ENCODE measurements at places on chromosomes 12 and 14.

GRCh38 chr14:78227248-78228077, 57.3 kb downstream of the NRXN3 start:
- DNase-seq: no peak

GRCh38 chr14:81805785-81806184, 272.1 kb upstream of the SEL1L start:
- no peak for DNase-seq

- DNase-seq: no peak
Observed at GRCh38 chr14:80350707-80351106, 139.4 kb upstream of the DIO2 start.

GRCh38 chr14:56159066-56159465, 40.9 kb downstream of the PELI2 start:
- no peak for DNase-seq

- DNase-seq: peak; percentile 71
Observed at GRCh38 chr14:34098045-34098984, 147.4 kb upstream of the EGLN3 start.

DNA sequence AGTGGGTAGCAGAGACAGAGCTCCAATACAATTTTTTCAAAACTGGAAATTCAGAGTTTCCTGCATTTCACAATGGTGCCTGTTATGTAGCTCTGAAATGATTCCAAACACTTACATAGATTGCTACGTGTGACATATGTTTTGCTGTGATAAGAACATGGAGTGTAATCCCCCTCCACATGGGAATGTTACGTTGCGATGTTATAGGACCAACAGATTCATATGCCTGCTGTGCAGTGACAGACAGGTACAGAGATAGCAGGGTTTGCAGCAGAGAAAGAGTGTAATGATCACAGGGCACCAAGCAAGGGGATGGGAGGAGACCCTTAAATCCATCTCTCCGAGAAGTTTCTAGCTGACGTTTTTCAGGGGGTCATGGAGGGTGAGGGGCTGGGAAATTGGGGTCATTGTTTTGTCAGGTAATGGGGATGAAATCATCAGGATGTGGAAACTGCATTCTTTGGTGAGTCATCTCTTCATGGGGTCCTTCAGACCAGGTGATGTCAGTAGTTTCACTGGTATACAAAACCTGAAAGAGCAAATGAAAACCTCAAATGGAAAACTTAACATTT, 76.6 kb upstream of the OSBPL8 start:
- DNase-seq: no peak

- peak; percentile 17 for DNase-seq
Observed at GRCh38 chr14:36510874-36511273, 9.2 kb downstream of the NKX2-1 start.

DNA sequence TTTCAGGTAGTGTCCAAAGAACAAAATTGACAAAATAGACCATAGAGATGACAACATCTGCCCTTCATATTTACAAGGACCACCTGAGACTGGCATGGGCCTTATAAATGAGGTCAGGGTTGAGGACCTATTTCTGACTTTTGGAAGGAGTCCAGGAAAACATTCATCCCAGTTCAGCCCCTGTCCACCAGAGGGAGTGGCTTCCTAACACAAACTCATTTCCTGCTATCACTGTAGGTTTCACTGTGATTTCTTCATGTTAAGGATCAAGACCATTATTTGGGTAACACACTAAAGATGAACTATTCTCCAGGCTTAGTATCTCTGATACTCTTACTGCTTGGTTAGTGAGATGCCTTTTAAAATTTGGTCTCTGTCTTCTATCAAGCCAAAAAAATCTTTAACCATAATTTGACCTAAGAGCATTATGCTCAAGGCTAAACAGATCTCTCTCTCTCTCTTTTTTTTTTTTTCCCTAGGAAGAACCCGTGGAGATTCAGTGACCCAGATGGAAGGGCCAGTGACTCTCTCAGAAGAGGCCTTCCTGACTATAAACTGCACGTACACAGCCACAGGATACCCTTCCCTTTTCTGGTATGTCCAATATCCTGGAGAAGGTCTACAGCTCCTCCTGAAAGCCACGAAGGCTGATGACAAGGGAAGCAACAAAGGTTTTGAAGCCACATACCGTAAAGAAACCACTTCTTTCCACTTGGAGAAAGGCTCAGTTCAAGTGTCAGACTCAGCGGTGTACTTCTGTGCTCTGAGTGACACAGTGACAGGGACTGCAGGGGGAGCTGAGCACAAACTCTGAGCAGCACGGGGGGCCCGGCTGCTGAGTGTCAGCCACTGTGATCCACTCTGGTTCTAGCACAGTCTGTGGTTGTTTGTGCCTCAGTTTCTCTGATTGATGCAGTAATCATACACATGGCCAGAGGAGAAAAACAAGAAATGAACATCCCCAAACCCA, 267.6 kb upstream of the OR4E1 start:
- no peak for DNase-seq

- no peak for DNase-seq
Observed at GRCh38 chr12:91922139-91922538, 223.5 kb downstream of the BTG1 start.

- no peak for DNase-seq
Observed at GRCh38 chr14:85572011-85572410, 42.1 kb downstream of the FLRT2 start.

DNA sequence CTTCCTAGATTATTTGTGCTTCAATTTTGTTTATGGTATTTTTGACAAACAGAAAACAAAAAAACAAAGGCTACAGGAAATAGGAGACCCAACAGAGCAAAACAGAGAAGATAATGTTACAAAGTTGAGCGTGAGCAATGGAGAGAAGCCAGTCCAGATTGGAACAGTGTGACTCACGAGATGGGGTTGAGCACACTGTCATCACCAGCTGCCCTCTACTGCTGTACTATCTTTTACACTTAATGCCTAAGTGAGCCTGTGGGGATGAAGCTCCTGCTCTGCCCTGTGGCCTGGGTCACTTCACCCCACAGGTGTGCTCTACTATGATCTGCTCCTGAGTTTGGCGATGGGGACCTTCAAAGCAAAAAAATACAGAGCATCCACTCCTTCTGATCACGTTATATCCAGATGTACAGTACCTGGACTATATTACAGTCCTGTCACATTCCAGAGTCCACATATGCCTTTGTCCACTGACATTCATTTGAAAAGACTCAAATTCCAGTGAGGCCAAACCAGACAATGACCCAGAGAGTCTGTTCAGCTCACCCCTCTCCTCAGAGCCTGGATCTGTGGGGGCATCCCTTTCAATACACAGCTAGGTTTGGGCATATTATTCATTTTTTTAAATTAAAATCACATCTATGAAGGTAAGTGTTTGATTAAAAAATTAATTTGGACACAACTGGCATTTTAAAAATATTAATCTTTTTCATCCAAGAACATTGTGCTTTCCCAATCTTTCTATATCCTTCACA, 4.4 kb downstream of the IPO8 start:
- DNase-seq: no peak

GRCh38 chr14:102900631-102901571, 21.6 kb upstream of the AMN start:
- DNase-seq: no peak

- no peak for DNase-seq
Observed at GRCh38 chr12:76544601-76545261, 14.8 kb downstream of the OSBPL8 start.

- DNase-seq: peak; percentile 94
Observed at GRCh38 chr12:11927286-11927935, 143.3 kb upstream of the BCL2L14 start.

GRCh38 chr14:101773378-101773777, 11.9 kb downstream of the PPP2R5C start:
- no peak for DNase-seq

GRCh38 chr12:3047961-3048360, 29.2 kb upstream of the TSPAN9 start:
- no peak for DNase-seq

DNA sequence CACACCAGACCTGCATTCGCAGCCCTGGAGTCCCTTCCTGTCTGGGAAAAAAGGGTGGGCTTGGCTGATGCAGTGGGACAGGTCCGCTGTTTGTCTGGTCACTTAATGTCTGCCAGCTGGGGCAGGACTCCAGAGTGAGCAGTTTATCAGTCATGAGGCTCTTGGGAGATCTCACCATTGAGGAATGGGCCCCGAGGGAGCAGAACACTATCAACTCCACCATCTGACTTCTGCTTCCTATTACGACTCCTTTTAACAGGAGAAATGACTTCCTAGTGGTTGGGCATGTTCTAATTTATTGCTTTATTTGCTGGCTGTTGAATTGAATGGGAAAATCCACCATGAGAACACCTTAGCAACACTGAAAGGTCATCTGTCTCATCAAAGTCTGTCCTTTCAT, 182.5 kb upstream of the RASSF8 start:
- DNase-seq: no peak

DNA sequence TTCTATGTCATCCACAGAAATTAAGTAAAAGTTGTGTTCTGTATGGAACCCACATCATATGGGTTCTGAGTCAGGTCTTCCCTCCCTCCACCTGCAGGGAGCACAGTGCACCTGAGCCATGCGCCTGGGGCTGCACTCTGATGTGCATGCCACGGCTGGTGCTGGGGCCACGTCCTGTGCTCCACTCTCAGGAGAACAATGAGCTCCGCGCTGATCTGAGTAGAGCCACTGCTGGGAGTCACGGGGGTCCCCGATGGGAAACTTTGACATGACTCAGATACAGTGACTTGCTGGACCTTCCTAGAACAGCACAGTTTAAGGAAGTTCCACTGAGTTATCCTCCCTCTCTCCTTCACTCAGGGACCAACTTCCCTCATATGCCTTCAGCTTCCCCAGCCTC, 683.4 kb downstream of the TMEM121 start:
- DNase-seq: no peak

DNA sequence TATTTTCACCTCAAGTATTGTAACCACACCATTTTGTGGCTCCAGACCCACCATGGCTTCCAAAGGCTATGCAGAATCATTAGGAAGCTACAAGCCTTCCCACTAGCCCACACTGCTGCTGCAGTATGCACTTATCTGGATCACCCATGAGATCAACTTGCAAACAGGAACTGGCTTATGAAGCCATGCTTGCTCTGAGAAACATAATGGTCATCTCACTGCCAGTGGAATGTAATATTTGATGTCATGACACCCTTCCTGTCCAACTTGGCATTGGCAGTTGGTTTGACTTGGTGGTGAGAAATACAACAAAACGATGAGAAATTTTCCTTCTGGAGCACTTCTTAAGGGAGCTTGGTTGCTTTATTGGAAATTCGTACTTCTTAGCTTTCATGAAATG, 69.3 kb upstream of the FRMD6 start:
- no peak for DNase-seq

DNA sequence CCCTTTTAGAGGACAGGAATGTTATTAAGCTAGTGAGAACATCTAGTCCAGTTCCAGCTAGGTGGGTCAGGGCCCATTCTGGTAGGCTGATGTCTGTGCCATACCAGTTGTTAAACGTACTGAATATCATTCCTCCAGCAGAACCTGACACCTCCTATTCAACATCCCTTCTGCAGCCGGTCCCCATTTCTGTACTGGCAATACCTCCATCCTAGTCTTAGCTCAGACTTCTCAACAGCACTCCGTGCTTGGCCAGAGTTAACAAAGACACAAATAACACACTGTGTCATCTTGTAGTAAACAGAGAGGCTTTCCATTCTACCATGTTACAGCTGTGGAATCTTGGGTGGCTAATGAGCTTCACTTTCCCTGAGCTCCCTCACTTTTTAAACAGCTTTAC, 94.3 kb upstream of the PDE3A start:
- no peak for DNase-seq

- no peak for DNase-seq
Observed at GRCh38 chr14:97276573-97276972, 479.4 kb downstream of the VRK1 start.

- no peak for DNase-seq
Observed at GRCh38 chr14:100694579-100695422, 31.9 kb upstream of the DLK1 start.

- DNase-seq: no peak
Observed at GRCh38 chr12:51994959-51995358, 11.8 kb upstream of the TAMALIN start.

DNA sequence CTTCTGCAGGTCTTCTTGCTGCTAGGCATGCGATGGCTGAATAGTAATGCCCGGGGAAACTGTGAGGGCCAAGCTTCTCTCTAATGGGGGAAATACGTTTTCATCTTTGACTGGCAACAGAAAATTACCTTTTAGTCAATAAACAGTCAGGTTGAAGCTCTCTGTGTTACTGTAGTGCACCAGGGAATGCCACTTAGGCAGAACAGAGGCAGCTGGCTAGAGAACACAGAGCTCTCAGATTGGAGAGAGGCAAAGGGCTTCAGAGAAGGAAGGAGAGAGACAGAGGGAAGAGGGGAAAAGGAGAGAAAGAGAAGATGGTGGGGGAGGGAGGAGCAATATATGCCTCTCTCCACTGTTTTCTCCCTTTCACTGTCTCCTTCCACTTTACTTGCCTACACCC, 6.7 kb downstream of the HSD17B6 start:
- peak; percentile 7 for DNase-seq

Measured in brain (organoid and tissue), 16 donors.